H54 (cell line): ENCODE measurements at places on chromosomes 6 and 20.
A peak's percentile ranks its signal among the peaks of the same experiment; 100 is the strongest.

GRCh38 chr20:25534845-25535244 is 50.5 kb downstream of the NINL start:
- DNase-seq, result no peak

- no peak for DNase-seq
These were observed 30.4 kb downstream of the AFDN start for GRCh38 chr6:167856999-167857660.

DNA sequence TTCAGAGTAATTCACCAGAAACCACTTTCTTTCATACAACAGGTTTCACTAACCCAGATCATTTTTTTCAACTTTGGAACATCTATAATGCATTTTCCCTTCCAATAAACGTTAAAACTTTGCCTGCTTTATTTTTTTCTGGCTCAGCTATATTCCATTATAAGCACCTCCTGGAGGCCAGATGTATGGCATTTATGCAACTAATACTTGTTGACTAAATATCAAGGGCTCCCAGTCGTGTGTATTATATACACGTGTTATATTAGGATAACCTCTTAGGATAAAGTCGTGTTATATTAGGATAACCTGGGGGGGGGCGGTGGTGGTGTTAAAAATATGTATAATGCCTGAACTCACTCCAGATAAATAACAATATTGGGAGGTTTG is 6.7 kb downstream of the OPN5 start:
- no peak for DNase-seq

DNA sequence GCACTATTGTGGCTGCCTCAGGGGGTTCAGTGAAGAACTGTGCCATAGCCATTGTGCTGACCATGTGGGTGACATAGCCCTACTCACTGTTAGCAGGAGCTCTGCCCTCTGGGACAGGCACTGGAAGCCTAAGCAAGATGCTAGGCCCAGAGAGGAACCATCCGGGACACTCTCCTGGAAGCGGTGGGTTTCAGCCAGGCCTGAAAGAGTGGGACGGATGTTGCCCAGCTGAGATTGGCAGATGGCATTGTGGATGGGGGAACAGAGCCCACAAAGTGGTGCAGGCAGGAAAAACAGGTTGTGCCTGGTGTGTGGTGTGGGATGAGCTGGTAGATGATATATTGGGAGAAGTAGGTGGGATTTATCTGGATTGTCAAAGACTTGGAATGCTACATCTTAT is 40.1 kb downstream of the DLGAP4 start:
- DNase-seq, result no peak

DNA sequence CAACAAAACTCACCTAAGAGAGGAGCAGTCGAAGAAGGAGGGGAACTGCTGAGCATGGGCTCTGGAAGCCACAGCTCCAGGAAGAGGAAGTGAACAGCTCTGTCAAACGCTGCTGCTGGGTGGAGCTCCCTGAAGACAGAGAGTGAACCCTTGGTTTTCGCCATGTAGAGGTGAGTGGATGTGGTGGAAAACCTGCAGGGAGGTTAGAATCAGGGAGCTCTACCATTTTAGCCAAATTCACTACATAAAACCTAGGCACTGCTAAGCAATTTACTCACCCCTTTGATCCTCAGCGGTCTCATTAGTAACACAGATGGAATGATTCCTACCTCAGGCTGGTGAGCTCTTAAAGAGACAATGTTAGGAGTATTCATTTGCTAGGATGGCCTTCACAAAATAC is 19.4 kb upstream of the TFAP2A start:
- no peak for DNase-seq

- DNase-seq, result no peak
These were observed 109.5 kb upstream of the RAB32 start for GRCh38 chr6:146433881-146434731.

DNA sequence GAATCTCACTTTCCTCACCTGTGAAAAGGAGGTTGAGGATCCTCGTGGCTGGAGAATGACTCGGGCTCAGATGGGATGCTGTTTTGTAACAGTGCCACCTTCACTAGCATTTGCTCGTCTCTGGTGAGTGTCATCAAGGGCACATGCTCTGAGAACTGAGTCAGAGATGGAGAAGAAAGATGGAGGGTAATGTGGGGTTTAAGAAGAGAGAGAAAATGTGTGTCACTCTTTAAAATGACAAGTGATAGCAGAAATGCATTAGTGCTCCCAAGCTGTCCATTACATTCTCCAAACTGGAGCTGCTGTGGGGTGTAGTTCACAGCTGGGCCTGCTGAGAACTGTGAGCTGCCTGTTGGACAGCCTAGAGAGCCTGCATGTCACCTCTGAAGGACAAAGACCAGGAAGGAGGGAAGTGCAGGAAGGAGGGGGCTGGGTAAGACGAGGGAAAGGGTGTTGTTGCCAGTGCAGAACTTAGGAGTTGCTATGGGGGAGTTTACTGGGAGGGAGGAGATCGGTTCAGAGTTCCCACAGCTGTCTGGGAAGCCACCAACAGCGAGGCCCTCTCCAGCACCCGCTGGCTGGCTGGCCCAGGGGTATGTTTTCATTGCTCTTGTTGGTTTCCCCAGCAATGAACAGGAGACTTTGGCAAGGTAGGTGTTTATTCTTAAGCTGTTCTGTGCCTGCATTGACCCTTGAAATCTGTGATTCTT is 19.8 kb downstream of the GMPR start:
- DNase-seq, result no peak

DNA sequence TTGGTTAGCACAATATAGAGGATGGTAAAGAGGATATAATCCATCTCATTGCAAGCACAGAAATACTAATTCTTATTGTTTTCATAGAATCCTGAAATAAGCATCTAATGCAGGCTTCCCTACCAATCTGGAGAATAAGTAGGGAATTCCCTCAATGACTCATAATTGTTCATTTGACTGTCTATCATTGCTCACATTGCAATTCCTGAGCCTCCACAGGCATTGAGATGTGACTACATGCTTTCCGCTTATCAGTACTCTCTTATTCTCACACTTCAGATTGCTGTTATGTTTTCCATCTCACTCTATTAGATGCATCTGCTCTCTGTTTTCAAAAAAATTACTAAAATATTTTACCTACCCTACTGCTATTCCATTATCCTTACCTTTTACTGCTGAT is 216.2 kb upstream of the PRSS16 start:
- DNase-seq, result no peak

GRCh38 chr6:41688256-41688965 is 47.0 kb downstream of the TFEB start:
- DNase-seq, result no peak

DNA sequence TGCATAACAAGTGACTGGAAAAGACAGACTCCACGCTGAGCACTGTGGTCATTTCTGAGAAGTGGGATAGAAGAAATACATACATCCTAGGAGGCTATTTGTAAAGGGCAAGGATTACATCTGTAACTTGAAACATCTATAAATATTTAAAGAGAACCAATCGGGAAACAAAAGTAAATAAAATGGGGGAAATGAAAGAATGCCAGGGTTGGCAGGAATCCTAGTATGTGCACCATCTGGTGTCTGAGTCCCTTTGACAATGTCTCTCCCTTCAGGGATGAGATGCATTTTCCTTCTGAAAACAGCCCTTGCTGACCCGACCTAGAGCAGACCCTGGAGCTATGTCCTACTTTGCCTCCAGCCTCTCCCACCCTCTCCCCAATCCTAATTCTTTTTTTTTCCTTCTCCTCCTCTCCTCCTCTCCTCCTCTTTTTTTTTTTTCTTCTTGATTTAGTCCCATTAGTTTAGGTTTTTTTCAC is 53.2 kb downstream of the VSTM2L start:
- DNase-seq, result no peak

DNA sequence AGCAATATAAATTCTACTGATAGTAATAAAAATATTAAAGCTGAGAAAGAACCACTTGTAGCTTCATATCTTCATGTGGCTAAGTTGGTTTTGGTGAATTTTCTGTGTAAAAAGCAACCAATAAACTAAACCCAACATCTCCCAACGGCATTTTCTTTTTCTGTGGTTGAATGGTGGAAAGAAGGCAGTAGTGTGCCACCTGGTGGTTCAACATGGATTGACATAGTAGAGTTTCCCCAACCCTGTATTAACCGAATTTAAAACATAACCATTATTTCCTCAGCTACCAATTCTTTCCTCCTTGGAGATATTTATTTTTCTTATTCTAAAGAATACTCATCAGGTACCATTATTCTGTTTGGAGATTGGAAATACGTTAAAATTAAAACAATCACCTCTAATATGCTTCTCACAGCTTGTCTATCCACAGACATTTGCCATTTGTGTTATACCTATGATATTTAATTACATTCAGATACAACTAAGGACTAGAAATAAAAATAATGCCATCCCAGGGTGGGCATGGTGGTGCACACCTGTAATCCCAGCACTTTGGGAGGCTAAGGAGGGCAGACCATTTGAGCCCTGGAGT is 117.1 kb upstream of the EEF1E1 start:
- DNase-seq, result no peak

GRCh38 chr6:107033126-107033525 is 5.1 kb downstream of the MTRES1 start:
- peak; percentile 26 for DNase-seq

- DNase-seq, result no peak
These were observed 49.2 kb downstream of the CBFA2T2 start for GRCh38 chr20:33539129-33539528.

DNA sequence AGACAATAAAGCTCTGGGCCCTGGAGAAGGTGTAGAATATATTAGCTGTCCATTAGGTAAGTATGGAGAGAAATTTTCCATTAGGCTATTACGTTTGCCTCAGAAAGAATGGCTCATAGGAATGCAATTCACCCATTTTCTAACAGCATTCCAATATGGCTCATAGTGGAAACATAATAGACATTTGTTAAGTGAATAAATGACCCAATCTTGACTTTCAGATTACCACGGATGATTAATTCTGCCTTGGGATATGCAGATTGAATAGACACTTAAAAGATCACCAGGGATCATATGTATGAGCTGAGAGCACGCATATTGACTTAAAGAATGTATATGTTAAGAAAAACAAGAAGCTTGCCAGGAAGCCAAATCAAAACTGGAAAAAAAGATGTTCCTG is 209.1 kb upstream of the CDYL start:
- no peak for DNase-seq

DNA sequence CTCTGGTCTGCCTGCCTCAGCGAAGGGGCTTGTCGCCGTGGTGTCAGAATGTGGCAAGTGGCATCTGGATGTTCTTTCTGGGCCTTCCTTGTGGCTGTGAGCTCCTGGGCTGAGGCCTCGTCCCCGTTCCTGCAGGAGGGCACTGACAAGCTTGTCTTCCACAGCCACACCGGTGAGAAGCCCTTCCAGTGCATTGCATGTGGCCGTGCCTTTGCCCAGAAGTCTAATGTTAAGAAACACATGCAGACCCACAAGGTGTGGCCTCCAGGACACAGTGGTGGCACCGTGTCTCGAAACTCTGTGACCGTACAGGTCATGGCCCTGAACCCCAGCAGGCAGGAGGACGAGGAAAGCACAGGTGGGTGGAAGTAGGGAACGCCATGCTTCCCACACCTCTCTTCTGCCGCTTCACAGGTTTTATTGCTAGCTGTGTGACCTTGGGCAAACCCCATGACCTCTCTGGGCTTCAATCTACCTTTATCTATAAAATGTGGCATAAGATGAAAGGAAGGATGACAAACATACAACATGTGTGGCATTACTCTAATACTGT is 30.0 kb downstream of the ZNF341 start:
- no peak for DNase-seq

DNA sequence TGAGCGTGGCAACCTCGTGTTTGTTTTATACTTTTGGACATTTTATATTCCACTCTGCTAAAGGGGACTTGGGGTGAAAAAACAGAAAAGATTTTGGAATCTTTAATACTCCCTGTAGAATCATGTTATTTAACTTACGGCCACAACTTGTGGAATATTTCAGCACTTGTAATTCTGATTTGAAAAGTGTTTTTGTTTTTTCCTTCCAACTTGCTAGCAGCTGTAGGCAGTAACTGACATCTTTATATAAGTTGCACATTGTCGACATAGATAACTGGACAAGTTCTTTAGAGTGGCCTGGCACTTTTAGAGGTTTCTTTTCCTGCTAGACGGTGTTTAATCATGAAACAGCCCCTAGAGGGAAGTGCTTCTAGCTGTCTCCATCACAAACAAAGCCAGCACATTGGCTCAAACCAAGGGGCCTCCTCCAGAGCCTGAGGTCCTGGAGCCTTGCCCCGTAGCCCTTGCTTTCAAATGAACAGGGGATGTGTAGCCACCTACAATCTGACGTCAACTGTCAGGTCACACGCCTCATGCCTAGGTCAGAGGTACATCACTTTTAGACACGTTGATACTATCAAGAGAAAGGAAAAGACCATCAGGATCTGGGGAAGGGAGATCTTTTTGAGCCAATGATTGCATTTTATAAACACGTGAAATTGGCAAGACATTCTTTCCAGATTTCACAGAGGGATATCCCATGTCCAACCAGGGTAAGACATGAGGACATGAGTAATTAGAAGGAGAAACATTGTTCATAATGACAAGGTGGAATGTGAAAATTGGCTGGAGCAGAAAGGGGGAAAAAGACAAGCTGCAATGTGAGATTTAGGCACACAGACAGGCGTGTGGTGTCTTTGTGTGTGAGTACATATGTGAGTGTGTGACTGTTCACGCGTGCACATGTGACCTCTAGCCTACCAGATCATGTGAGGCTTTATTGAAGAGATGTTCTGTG is 92.1 kb downstream of the TXNDC5 start:
- no peak for DNase-seq

GRCh38 chr6:85867595-85867994 is 224.9 kb upstream of the SYNCRIP start:
- no peak for DNase-seq

GRCh38 chr6:33166811-33167210 is 25.5 kb downstream of the COL11A2 start:
- DNase-seq, result no peak

- peak; percentile 24 for DNase-seq
These were observed 390.8 kb downstream of the GJA1 start for GRCh38 chr6:121826156-121826810.

DNA sequence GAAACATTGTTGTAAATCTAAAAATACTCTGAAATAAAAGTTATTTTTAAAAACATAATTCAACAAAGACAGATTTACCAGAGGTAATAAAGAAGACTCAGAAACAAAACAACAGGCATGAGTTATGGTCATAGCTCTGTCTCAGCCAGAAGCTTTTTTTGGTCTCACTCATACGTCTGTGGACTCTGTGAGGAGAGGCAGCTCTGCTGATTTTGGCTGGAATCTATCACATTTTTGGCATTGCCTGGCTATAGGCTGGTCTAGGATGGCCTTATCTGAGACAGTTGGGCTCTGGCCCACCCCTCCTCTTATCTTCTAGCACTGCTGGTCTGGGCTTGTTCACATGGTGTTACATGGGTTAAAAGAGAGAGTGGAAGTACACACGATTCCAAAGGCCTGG is 514.0 kb upstream of the BTBD3 start:
- no peak for DNase-seq

- no peak for DNase-seq
These were observed 12.9 kb downstream of the OR2A4 start for GRCh38 chr6:131688286-131688685.

DNA sequence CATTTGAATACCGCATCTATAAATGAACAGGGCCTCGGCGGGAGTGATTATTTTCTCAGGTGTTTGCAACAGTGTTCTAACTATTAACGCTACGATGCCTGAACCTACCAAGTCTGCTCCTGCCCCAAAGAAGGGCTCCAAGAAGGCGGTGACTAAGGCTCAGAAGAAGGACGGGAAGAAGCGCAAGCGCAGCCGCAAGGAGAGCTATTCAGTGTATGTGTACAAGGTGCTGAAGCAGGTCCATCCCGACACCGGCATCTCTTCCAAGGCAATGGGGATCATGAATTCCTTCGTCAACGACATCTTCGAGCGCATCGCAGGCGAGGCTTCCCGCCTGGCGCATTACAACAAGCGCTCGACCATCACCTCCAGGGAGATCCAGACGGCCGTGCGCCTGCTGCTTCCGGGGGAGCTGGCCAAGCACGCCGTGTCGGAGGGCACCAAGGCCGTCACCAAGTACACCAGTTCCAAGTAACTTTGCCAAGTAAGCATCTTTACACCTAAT is 70.9 kb downstream of the HFE start:
- no peak for DNase-seq
